D721Med (cell line): ENCODE measurements at places on chromosomes 12 and 14.

GRCh38 chr14:73757876-73758391 is 43.8 kb upstream of the PNMA1 start:
- DNase-seq: no peak

DNA sequence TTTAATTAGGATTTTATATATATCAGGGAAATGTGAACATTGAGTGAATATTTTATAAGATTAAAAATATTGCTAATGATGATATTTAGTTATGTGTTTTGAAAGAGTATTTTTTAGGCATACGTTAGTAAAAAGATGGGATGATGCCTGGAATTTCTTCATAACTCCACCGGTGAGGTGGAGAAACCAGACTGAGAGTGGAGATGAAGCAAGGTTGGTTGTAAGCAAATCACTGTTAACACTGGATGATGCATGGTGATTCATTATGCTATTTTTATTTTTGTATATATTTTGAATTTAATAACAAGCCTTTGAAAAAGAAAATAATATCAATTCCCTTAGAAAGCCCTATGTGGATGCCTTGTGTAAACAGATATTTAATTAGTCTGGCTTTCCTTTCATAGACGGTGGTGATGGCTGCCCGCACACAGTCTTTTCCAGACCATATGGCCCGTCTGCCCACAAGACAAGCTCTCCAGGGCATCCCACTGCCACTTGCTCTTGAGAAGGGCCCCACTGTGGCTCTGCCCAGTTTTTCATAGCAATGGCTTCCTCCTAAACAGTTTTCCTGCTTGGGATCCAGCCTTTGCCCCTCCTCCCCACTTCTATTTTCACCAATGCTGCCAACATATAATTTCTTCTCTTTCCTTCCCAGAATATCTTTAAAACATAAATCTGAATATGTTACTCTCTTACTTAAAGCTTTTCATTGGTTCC is 95.4 kb downstream of the HELB start:
- DNase-seq: no peak

- no peak for DNase-seq
Measured at GRCh38 chr14:56891226-56891625, 80.9 kb upstream of the OTX2 start.

- no peak for DNase-seq
Measured at GRCh38 chr12:87836190-87836589, 193.0 kb downstream of the C12orf50 start.

DNA sequence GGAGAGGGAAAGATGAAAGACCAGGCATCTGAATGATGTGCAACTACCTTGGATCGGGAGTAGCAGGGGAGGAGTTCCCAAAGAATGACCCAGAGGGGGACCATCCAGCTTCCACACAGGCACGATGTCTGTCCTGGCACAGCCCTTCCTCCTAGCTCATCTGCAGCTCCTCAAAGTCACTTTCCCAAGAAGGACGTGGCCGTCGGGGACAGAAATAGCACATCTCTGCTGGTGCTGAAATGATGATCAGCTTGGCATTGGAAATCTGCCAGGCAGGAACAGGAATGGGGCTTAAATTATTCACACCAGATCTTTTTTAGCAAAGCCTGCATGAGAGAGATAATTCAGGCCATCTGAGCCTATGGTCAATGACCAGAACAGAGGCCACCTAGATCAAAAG is 41.7 kb downstream of the TSPAN11 start:
- DNase-seq: no peak

- DNase-seq: peak; percentile 44
Measured at GRCh38 chr14:77327111-77327510, 6.3 kb downstream of the GSTZ1 start.

DNA sequence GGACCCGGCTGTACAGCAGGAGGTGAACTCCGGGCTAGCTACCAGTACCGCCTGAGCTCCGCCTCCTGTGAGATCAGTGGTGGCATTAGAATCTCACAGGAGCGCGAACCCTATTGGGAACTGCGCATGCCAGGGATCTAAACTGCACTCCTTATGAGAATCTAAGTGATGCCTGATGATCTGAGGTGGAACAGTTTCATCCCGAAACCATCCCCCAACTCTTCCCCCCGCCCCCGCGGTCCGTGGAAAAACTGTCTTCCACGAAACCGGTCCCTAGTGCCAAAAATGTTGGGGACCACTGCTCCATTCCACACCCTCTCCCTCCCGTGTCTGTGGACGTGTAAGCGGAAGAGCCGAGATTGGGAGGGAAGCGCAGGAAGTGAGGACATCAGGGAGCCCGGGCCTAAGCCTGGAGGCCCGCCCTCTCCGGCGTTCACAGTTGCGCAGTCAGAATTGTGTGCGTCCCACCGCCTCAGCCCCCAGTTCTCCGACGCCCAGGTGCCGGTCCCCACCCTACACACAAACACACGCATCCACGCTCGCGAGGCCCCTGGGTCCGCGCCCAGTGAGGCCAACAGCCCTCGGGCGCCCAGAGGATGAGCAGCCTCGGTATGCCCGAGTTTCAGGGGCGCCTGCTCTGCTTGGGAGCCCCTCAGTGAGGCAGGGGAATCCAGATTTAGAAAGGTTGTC is 1.8 kb upstream of the RNASE4 start:
- DNase-seq: no peak

- DNase-seq: no peak
Measured at GRCh38 chr14:102264355-102264754, 40.6 kb downstream of the MOK start.

- DNase-seq: no peak
Measured at GRCh38 chr14:34615507-34615906, 14.4 kb downstream of the SNX6 start.

GRCh38 chr12:30782316-30783173 is 27.8 kb upstream of the CAPRIN2 start:
- DNase-seq: no peak

DNA sequence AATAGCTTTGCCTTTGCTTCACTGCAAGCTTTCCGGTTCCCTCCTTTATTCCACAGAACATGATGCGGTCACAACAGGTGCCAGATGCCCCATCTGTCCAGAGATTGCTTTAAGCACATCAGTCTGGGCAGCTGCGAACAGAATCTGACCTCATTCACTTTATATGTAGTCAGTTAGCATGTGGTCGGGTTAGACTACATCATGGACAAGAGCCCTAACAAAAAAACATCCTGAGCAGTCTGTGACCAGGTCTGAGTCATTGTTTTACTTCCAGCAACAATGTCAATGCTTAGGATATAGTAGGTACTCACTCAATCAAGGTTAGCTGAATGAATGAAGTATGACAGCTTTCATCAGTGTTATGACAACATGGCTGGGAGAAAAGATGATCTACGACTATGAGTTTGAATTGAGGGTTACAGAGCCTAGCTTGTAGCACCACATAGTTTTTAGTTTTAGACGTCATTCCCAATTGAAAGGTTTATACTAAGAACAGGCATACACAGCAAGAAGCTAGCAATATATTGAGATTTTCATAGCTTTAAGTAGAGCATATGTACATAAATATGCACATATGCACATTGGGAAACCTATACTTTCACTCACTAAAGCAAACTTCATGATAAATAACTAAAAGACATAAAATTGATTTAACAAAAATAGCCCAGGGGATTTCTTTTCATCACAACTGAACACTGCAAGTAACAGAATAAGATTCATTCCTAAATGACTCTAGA is 64.2 kb upstream of the TMCC3 start:
- no peak for DNase-seq

- DNase-seq: no peak
Measured at GRCh38 chr14:22774011-22774706, 7.7 kb downstream of the OXA1L start.

GRCh38 chr14:99685151-99685591 is 1.1 kb downstream of the CYP46A1 start:
- no peak for DNase-seq

DNA sequence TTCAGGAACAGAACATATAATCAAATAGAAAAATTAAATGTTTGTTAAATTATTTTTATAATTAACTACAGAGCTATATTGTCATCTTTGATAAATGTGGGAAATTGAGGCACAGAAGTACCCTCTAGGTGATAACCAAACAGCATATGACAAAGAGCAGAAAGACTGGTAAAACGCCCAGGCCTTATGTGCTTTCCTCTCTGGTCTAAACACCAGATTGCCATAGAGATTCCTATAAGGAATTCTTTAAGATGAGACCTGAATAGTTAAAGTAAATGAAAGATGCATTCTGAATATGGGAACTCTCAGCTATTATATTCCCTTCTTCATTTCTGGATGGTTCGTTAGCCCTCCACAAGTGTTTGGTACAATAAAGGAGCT is 140.0 kb upstream of the SOX5 start:
- no peak for DNase-seq

- no peak for DNase-seq
Measured at GRCh38 chr12:31324116-31324844, 1.7 kb downstream of the SINHCAF start.

DNA sequence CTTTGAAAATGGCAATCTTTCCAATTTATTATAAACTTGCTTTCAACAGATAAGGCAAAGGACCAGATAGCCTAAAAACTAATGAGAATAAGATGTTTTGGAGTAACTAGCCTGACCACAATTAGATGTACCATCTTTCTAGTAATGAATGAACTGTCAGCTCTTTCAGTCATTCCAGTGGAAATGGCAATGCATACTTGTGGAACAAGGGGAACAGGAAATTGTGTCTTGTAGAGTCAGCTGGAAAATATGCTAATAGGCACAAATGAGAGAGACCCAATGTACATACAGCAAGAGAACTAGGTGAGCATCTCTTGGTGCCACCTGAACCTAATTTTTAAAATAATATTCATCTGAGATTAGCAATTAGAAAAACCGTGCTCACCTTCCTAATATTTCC is 76.1 kb upstream of the GPHB5 start:
- no peak for DNase-seq

DNA sequence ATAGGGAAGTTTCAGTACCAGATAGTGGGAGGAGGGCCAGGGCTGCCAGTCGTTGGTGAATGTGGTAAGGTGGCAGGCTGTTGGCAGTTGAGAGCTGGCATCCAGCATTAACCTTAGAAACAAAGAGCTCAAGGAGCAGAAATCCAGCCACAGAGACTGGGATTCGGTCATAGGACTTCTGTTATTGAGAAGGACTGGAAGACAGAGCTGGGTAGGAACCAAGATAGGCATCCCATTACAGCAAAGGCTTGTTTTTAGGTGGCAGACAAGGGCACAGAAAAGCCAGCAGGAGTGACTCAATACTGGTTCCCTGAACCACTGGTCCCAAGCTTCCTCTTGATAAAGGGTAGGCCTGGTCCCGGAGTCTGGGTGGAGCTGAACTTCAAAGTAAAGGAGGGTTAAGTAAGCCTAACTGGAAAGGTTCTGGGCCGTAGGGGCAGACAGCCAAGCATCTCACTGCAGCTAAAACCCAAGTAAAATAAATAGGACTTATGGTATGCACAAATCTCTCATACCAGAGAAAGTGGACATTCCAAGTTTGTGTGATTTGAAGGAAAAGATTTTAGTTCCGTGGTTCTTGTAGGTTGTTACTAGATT is 147.9 kb downstream of the ETV6 start:
- DNase-seq: no peak

- DNase-seq: no peak
Measured at GRCh38 chr14:72683787-72684186, 210.1 kb downstream of the DPF3 start.

DNA sequence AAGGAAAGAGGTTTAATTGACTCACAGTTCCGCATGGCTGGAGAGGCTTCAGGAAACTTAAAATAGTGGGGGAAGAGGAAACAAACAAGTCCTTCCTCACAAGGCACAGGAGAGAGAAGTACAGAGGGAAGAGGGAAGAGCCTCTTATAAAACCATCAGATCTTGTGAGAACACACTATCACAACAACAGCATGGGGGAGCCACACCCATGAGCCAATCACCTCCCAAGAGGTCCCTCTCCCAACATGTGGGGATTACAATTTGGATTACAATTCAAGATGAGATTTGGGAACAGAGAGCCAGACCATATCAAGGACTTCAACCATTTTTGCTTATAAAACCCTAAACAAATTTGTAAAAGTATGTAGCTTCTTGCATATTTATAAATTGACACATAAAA is 45.8 kb downstream of the SLCO1C1 start:
- no peak for DNase-seq

DNA sequence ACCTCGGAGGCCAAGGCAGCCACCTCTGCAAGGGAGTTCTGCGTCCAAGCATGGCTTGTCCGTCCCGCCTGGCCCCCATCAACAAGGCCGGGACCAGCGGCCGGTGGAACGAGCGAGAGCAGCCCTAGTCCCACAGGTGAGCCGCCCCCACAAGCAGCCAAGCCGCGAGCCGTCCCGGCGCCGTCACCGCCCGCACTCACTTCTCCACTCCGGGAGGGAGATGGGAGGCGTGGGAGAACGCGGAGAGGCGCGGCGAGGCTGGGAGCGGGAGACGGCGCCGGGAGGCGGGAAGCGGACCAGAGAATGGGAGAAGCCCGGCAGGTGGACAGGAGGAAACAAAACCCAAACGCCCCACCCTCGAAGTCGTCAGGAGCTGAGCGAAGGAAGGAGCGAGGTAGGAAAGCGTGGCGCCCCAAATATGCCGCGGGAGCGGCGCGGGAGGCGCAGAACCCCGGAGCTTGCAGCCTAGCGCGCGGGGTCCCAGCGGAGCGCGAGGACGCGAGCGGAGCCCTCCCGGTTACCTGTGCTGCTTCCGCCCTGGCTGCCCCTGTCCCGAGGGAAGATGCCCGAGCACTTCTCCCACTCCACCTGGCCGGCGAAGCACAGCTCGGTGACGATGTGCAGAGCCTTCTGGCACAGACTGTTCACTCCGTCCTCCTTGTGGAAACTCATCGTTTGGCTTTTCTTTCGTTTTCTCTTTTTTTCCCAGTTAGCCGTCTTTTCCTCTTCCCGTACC is 600 bp downstream of the SYT10 start:
- peak; percentile 27 for DNase-seq

GRCh38 chr14:70032016-70032415 is 152.8 kb downstream of the SMOC1 start:
- no peak for DNase-seq

DNA sequence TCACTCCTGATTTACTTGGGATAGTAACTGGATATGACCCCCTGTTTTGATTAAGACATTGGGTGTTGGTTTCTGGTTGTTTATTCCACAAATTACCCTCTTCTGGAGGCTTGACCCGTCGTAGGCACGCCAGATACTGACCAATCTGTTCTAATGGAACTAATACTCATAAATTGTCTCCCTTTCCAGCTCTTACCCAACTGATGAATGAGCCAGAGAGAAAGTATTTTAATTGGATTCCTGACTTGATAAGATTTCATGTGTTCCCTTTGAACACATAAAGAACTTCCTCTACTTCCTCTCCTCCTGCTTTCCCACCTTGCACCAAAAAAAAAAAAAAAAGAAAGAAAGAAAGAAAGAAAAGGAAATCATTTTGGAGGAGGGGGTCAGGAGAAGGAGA is 340.9 kb downstream of the PCNX1 start:
- no peak for DNase-seq

- DNase-seq: no peak
Measured at GRCh38 chr12:120689397-120690082, 2.6 kb downstream of the MLEC start.

DNA sequence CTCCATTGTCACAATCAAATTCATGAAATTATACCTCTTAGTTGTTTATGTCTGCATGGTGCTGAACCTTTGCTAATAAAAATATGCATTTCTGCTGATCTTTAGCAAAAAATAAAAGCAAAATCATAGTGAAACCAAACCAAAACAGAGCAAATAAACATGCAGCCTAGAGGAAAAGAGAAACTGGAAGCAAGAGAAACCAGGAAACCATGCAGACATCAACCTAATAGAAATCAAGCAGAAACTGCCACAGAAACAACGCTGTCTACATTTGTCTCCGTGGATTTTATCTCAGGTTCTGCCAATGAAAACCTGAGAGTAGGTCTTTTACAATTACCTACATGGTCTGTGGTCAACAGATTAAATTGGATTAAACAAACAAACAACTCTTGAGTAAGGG is 173.7 kb downstream of the SYT10 start:
- DNase-seq: no peak
